ENCODE measurements at places on chromosomes 6 and 20.

- no peak for DNase-seq
Observed at GRCh38 chr6:116945809-116946208, 68.8 kb downstream of the RFX6 start.

DNA sequence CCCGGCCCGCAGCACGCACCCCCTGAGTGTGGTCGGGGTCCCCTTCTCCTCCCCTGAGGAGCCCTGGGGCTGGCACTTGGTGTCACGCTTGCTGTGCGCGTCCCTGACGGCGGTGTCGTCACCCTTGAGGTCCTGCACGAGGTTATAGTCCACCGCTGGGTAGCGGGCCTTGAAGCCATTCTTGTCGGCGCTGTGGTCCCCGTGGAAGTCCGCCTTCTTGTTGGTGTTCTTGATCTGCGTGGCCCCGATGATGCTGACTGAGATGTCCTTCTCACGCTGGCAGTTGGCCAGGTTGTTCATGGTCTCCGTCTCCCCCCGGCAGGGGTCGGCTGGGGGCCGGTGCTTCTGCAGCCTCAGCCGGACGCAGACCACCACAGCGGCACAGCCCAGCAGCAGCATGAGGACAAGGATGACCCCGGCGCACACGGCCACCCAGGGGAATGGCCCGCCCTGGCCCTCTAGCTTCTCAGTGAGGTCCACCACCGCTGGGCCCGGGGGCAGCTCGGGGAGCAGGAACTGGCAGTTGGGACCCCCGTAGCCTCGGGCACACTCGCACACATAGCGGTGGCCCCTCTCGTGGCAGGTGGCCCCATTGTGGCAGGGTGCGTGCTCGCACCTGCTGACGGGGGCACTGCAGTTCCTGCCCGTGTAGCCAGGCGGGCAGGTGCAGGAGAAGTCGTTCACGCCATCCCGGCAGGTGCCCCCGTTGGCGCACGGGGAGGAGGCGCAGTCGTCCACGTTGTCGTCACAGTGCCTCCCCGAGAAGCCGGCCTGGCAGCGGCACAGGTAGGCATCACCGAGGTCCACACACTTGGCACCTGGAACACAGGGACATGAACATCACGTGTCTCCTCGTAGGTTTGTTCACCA is 7.4 kb downstream of the DLL1 start:
- no peak for DNase-seq

DNA sequence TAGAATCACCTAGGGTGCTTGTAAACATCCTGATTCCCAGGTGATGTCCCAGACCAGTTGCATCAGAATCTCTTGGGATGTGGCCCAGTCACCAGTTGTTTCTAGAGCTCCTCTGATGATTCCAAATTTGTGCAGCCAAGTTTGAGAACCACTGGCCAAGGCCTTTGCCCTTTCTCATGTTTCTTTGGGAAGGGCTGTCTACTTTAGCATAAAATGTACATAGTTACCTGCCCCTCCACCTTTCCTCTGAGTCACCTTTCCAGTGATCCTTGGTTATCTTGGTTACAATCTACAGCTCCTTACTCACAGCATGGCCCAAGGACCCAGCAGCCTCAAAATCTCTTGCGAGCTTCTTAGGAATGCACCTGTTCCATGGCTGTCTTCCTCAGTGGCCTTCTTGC is 266.4 kb upstream of the PRND start:
- no peak for DNase-seq

GRCh38 chr6:99393366-99393697 is 663 bp downstream of the COQ3 start:
- DNase-seq, result no peak

GRCh38 chr6:149855741-149856140 is 8.4 kb downstream of the LRP11 start:
- peak; percentile 29 for DNase-seq

GRCh38 chr6:63149730-63150129 is 61.5 kb upstream of the FKBP1C start:
- no peak for DNase-seq

DNA sequence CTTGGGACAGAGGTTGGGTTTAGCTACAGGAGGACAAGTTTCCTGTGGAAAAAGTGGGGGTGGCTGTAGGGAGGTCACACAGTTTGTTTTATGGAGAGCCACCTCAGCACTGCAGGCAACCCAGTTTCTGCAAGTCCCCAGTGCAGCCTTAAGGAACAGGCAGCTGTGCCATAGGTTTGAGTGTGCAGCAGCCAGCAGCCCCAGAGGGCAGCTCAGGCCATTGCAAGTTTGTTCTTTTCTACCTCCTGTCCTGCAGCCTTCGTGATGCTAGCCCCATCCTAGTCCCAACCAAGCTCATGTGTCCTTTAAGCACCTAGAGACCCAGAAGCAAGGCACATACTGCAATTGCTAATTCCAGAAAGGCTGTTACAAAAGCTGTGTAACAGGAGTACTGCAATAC is 58.8 kb downstream of the ZBTB9 start:
- no peak for DNase-seq

DNA sequence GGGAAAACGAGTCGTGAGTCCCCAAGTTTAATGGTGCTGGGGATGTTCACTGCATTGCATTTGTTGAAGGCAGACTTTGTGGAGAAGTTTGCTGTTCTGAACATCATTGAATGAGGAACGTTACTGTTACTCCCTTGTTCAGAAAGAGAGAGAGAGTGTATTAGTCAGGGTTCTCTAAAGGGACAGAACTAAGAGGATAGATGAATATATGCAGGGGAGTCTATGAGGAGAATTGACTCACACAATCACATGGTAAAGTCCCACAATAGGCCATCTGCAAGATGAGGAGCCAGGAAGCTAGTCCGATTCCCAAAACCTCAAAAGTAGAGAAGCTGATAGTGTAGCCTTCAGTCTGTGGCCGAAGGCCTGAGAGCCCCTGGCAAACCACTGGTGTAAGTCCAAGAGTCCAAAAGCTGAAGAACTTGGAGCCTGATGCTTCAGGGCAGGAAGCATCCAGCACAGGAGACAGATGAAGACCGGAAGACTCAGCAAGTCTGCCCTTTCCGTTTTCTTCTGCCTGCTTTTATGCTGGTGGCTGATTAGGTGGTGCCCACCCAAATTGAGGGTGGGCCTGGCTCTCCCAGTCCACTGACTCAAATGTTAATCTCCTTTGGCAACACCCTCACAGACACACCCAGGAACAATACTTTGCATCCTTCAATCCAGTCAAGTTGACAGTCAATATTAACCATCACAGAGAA is 223.5 kb upstream of the PCSK2 start:
- DNase-seq, result no peak

- DNase-seq, result no peak
Observed at GRCh38 chr20:57806975-57807374, 97.2 kb upstream of the PMEPA1 start.

- DNase-seq, result no peak
Observed at GRCh38 chr6:154500769-154501577, 9.5 kb downstream of the CNKSR3 start.

GRCh38 chr20:61569825-61570224 is 317.8 kb downstream of the CDH4 start:
- DNase-seq, result no peak

GRCh38 chr6:167898673-167899311 is 72.1 kb downstream of the AFDN start:
- no peak for DNase-seq

DNA sequence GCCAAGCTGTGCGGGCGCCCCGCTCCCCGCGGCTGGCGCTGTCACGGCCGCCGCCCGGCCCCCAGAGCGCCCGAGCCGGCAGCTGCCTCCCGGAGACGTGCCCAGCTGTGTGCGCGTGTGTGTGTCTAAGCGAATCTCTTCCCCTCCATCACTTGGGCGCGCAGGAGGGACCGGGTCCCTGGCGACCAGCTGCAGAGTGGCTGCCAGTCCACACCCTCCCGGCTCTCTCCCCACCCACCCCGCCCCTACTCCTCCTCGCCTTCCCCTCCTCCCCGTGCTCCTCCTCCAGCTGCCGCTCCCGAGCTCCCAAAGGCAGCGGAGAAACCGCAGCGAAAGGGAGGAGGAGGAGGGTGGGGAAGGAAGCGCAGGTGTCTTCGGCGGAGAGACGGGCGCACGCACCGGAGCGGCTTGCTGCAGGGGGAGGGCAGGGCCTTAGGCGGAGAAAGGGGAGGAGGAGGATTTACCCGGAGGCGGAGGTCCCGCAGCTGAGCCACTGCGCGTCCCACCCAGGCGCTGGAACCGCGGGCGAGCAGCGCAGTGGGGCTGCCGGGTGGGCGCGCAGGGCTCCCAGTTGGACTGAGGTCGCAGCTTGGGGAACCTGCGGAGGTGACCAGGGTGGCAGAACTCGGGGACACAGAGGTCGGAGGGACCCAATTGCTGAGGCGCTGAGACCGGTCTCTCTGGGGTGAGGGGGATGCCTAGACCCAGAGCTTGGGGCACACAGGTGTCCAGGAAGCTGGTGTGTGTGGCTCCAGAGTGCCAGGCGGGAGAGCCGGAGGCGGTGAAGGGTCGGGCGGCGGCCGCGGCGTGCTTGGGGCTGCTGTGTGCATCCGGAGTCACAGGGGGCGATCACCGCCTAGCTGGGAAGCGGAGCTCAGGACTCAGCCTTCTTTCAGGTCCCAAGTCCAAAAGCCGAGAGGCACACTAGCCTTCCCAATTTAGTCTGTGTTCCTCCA is at the start of gene HS3ST5:
Gene HS3ST5 (minus strand): TSS at position 198 of the 956 bp plus-strand sequence. CDS start 280,178 bp downstream, outside the sequence.
- no peak for DNase-seq

DNA sequence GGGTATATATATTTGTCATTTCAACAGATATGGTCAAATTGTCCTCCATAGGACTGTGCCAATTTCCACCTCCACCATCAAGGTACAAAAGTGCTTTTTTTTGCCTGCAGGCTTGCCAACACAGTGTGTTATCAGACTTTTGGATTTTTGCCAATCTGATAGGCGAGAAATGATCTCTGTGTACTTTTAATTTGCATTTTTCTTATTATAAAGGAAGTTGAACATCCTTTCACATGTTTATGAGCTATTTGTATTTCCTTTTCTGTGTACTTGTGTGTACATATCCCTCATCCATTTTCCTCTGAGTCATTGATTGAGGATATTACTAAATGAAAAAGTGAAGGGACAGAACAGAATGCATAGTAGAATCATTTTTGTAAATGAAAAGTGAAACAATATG is 39.0 kb upstream of the PTPN1 start:
- no peak for DNase-seq

GRCh38 chr20:22583773-22584521 is 425 bp downstream of the FOXA2 start:
- DNase-seq, result no peak

DNA sequence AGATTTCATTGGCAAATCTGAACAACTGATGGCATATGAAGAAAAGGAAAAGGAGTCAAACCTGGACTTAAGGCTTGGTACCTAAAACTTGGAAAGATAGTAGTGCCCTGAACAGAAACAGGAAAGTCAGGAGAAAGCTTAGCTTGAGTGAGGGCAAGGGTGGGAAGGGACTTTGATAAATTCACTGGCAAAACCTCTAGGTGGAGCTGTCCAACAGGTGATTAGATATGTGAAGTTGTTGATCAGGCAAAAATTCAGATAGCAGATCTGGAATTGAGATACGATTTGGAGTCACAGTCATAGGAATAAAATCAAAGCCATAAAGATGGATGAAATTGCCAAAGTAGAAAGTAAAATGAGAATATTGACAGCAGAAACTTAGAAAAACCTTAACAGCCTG is 16.1 kb upstream of the ZNF292 start:
- peak; percentile 11 for DNase-seq

GRCh38 chr20:48538856-48539255 is 288.9 kb downstream of the PREX1 start:
- DNase-seq, result no peak

DNA sequence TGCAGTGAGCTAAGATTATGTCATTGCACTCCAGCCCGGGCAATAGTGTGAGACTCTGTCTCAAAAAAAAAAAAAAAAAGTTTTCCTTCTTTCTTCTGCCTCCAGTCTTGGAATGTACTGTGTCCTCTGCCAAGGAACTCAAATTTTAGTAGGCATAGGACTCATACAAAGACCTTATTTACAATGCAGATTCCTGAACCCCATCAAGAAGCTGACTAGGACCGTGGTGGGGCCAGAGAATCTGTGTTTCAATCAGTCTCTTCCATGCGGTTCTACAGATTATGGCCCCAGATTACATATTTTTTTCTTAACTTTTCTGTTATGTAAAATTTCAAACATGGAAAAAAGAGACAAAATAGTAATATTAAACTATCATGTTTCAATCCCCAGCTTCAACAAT is 29.8 kb upstream of the PIM1 start:
- DNase-seq, result no peak

DNA sequence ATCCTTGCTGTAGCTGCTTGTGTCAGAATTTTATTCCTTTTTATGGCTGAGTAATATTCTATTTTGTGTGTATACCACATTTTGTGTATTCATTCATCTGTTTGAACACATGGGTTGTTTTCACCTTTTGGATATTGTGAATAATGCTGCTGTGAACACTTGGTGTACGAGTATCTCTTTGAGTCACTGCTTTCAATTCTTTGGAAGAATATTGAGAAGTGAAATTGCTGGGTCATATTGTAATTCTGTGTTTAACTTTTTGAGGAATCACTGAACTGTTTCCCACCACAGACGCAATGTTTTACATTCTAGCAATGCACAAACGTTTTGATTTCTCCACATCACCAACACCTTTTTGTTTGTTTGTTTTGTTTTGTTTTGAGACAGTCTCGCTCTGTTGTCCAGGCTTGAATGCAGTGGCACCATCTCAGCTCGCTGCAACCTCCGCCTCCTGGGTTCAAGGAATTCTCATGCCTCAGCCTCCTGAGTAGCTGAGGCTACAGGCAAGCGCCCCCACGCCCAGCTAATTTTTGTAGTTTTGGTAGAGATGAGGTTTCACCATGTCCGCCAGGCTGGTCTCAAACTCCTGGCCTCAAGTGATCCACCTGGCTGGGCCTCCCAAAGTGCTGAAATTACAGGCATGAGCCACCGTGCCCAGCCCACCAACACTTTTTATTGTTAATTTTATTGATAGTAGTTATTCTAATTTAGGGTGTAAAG is 21.7 kb downstream of the CPXM1 start:
- DNase-seq, result no peak

DNA sequence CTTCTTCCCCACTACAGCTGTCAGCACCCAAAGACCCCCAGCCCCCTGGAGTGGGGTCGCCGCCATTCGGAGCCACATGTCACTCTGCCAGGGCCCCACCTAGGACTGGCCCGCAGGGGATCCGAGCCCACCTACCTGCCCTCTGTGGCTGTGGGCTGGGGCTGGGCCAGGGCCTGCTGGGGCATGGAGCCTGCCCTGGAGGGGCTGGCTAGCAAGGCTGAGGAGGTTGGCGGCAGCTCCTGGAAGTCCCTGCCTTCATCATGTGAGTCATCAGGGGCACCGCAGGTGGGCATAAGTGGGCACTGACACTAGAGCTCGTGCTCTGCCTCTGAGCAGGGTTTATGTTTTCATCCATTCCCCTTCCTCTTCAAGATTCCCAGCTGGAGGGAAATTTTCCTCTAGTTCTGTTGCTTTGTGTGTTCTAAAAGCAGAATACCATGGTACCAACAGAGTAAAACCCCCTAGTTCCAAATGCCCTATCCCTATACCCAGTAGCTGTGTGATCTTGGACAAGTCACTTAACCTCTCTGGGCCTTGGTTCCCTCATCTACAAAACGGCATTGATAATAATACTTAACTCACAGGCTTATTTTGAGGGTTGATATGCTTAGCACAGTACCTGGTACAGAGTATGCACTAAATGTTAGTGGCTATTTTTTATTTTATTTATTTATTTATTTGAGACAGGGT is 8.7 kb upstream of the FANCE start:
- no peak for DNase-seq
